ENCODE measurements at places on chromosomes 1 and 21.
A peak's percentile ranks its signal among the peaks of the same experiment; 100 is the strongest.

GRCh38 chr1:35037206-35037605 lies 5.5 kb upstream of the ZMYM6 start:
- DNase-seq, result no peak

- DNase-seq, result no peak
Observed at GRCh38 chr1:155522069-155522468, 40.5 kb downstream of the ASH1L start.

GRCh38 chr1:105485207-105485606 lies 1571.3 kb upstream of the PRMT6 start:
- DNase-seq, result no peak

DNA sequence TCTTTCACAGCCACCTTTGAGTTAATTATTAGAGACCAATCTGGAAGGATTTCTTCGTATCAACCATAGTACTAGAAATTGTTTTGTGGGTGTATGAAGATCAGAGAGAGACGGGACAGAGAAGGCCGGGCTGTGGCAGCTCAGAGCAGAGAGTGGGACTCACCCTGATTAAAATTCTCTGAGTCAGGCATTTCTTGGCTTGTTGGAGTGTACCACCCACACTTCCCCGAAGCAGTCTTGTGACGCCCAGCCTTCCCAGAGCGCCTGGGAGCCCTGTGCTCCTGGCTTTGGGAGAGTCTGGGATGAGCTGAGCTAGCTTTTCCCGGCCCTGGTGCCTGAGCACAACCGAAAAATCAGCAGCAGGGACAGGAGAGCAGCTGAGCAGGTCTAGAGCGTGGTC lies 19.4 kb downstream of the PLEKHM2 start:
- DNase-seq, result peak; percentile 94

- no peak for DNase-seq
Observed at GRCh38 chr1:57167997-57168396, 202.2 kb upstream of the C8B start.
